ENCODE measurements at places on chromosomes 1 and 21. TPM values are rescaled to one million over a fixed set of nuclear protein-coding genes. Genes with fewer than 3 reads are reported as not detected.

Gene CD1B
- total RNA-seq: not detected

- no peak for DNase-seq
These were observed 95.3 kb upstream of the KIAA0040 start for GRCh38 chr1:175287849-175288248.

DNA sequence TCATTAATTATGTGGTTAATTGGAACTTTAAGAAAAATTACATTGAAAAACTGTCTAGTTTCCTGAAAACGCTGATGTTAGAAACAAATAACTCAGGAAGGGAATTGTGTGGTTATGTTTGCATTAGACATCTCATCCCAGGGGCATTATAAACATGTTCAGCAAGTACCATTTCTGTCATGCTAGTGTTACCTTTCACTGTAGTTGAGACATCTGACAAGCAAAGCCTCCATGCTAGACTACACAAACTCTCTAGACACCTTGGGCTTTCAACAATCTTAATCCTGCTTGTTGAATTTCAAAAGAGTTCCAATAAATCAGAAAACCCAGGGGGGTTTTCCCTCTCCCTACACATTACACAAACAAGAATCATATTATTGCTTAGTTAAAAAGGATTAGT lies 536.8 kb downstream of the KCNT2 start:
- no peak for DNase-seq

Gene GPR25
- total RNA-seq: not detected

DNA sequence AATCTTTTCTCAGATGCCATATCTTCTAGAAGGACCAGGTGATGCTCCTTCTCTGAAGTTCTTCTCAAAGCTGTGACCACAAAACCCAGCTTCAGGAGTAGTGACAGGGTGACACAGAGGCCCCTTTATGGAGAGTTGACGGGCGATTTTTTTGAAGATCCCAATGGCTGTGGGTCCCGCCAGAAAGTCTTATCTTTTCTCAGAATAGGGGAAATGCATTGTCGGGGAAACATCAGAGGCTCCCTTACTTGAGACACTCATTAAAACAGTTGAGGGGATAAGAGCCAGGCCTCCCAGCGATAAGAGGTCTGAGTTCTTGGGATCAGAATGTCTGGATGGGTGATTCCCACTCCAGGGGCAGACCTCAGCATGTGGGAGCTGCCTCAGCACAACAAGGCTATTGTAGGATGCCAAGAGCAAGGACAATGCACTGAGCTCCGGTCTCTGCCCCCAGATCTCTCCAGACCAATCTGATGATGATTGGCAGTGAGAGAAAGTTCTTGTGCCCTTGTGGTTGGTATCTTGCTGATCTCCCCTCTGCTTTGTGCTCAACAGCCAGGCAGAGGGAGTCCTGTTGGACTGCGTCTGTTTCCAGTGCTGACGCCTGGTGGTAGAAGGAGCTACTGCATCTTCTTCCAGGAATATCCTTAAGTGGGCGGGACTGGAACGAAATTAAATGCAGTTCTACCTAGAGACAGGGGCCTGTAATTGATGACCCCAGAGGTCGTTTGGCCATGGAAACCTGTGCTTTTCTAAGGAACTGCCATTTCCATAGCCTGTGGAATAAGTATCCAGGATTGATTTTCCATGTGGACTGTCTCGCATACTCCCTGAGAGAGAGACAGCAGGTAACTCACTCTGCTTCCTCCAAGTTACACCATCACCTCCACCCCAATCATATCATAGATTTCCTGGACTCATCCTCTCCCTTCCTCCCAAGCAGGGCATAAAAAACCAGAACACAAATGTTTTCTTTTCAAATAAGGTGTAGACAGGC lies 6.8 kb upstream of the ACKR1 start:
- DNase-seq: peak; percentile 69

Gene DHRS3
- total RNA-seq: 61.7 TPM

DNA sequence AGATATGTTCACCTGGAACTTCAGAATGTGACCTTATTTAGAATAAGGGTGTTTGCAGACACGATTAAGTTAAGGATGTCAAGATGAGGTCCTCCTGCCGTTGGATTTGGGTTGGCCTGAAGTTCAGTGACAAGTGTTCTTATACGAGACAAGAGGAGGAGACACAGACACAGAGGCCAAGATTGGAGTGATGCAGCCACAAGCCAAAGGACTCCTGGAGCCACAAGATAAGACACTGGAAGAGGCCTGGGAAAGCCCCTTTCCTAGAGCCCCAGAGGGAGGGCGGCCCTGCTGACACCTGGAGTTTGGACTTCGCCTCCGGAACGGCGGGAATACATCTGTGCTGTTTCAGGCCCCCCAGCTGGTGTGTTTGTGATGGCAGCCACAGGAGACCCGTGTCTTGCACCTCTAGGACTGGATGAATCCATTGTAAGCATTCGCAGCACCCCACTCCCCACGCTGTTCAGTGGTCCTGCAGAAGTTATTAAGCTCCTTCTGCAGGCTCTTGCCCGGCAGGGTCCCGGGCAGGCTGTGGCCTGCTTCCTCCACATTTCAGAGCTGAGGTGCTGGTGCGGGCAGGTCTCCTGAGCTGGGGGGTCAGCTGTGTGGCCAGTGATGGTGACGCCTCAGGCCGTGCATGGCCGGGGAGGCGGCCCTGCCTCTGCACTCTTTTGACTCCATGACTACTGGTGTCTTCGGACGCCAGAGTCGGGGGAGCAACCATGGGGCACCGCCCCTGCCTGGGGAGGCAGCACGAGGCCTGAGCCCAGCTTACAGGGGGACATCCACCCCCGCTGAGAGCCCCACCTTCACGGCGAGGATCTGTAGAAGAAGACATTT lies 34.6 kb downstream of the UMODL1 start:
- no peak for DNase-seq

GRCh38 chr21:41871293-41872030 lies 7.7 kb downstream of the PRDM15 start:
- DNase-seq: no peak

GRCh38 chr1:68620571-68620970 lies 123.7 kb upstream of the DEPDC1 start:
- no peak for DNase-seq

Gene DNALI1
- total RNA-seq: 3.5 TPM

DNA sequence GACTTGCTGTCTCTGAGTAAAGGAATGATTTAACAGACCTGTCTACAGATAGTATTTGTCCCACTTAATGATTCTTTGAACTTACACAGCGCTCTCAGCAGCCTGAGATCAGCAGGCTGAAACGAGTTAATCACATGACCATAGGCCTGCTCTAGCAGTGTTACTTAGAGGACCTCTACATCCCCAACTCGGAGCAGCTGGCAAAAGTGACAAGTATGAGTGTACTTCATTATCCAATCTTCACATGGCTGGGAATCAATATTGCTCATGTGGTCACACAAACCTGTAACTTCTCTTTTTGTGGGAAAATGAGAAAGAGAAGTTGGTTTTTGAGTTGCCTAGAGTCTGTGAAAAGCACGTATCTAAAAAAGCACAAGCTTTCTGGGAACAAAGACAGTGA lies 11.4 kb upstream of the ATP13A2 start:
- DNase-seq: no peak

DNA sequence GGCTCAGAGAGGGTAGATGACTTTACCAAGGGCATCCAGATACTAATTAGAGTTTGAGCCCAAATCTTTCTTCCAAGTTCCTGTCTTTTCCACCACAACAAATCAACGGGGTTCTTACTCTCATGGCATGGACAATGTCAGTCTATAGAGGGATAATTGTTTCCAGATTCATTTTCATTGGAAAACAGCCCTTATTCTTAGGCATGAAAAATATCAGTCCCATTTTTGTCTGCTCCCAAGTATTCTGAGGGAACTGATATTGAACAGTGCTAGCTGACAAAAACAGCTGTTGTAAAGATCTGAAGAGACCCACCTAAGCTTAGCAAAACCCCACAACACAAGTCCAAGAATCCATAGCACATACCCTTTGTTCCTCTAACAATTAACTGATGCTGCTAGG lies 349.1 kb upstream of the BEND5 start:
- no peak for DNase-seq

- DNase-seq: peak; percentile 66
These were observed at the start of gene KCNQ4 for GRCh38 chr1:40783001-40783905. TSS of gene KCNQ4 (plus strand) at chr1:40783787. CDS start at chr1:40784094, 307 bp downstream.

DNA sequence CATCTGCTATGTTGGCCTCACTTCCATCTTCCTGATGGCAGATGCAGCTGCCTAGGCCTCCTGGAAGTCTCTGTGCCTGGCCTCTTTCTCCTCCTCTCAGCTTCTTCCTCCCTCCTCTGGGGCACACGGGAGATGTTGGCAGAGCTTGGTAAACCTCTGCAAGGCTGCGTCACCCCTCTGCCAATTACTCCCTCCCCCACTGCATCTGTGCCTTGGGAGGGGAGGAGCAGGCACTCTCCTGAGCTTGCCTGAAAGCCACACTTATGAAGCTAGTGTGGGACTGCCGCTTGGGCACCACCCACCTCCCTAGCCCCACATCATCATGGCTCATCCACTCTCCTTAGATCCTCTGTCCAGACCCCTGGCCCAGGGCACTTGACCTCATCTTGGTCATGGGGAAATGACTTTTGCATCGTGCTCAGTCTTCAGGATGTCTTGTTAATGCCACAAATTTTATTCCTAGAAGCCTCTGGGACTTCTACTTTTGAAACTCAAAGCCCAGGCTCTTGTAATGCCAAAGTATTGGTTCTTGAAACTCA lies 7.3 kb upstream of the TMEM51 start:
- no peak for DNase-seq

DNA sequence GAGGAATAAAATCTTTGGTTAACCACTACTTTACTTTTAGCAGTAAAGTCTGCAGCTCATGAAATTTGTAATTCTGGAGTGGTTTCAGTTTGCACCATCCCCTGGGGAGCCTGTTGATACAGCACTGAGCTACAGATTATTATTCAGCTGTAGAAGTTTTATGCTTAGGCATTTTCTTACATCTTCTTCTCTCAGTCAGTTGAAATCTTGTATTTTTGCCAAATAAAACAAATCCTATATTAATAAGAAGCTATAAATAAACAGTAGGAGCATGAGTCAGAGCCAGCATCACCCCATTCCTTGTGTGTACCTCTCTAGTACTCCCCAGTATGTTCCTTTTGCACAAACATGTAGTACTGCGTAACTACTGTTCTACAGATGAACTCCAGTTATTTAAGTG lies 118.9 kb downstream of the ATF6 start:
- DNase-seq: peak; percentile 49

Gene MEGF6
- 9.4 TPM for total RNA-seq

- DNase-seq: no peak
These were observed 11.6 kb upstream of the TTC39A start for GRCh38 chr1:51341876-51342496.

- no peak for DNase-seq
These were observed 4.6 kb downstream of the GSTM5 start for GRCh38 chr1:109716570-109717090.

- DNase-seq: no peak
These were observed 99.8 kb downstream of the INTS7 start for GRCh38 chr1:211935448-211935970.

DNA sequence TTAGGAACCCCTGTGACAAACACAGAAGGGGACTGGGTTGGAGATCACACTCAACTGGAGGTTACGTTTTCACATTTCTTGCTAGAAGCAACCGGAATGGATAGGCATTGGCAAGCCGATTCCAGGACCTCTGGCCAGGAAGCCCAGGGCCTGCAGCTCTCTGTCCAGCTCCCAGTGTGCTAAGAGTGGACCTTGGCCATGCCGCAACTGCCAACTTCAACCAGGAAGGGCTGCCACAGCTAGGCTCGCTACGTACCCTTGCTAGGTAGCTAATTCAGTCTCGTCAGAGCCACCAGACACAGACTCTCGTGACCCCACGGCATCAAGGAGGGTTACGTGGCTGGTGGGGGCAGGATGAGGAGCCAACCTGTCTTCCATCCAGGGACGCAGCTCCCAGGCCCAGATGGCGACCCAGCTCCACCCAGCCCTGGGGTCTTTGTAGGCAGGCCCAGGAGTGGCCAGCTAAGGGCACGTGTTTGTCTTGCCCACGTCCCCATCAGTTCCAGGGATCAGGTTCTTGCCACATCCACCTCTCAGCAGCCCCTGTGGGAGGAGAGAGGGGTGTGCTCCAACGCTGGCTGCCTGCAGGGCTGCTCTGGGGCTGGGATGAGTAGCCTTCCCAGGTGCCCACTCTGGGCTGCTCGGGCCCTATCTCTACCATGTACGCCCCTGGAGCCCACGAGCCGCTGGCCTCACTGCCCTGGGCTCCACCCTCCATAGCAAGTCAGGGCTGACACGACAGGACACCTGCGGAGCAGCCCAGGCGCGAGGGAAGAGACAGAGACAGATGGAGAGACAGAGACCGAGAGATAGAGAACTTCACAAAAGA lies 39.2 kb downstream of the UBE2G2 start:
- no peak for DNase-seq

Gene TIE1
- total RNA-seq: 55.8 TPM

Gene TRIM63
- total RNA-seq: 196 TPM

Gene GBP6
- total RNA-seq: not detected

GRCh38 chr1:10664251-10664650 lies 132.2 kb downstream of the CASZ1 start:
- DNase-seq: no peak

DNA sequence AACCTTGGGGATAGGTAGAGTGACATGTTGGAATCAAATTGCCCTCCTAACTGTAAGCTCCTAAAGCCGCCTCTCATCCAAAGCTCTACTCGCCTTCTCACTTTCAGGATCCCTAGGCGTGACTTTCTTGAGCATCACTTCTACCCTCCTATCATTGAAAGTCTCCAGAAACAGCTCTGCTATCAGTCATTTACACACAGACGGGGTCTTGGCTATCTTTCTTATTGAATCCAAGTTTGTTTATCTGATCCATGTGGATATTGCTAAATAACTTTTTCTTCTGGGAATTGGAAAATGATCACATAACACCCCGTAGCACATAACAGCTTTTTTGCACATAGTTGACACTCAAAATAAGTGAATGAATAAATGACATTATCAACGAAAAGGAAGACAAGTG lies 216.4 kb upstream of the KIAA0040 start:
- DNase-seq: no peak

DNA sequence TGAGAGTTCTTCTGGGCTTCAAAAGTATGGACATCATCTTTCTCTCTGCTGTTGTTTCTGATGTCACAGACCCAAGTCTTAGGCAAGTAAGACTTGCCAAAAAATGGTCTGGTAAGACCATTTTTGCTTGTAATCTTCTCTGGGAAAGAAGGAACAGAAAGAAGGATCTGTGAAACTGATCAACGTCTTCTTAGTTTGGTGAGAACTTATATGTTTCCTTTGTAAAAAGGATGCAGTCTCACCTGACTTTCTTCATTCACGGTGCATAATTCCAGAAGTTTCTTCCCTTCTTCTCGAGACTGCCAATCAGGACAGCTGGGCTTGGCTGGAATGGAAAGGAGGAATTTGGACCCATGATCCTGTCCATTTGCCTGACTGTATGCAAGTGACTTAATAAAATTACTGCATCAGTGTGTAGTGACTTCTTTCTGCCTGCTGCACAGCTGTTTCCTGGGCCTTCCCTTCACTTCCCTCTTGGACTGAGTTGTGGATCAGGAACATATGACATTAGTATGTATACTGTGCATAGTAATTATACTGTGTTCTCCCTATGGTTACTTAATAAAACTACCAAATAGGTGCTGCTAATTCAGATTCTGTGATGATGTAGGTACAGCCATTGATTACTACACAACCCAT lies 7.6 kb upstream of the DENND1B start:
- DNase-seq: no peak

Data from heart right ventricle (tissue), 16 donors.